ENCODE measurements at places on chromosomes 11 and 22.

- DNase-seq, result no peak
These were observed 30.0 kb upstream of the WNT11 start for GRCh38 chr11:76236092-76236999.

DNA sequence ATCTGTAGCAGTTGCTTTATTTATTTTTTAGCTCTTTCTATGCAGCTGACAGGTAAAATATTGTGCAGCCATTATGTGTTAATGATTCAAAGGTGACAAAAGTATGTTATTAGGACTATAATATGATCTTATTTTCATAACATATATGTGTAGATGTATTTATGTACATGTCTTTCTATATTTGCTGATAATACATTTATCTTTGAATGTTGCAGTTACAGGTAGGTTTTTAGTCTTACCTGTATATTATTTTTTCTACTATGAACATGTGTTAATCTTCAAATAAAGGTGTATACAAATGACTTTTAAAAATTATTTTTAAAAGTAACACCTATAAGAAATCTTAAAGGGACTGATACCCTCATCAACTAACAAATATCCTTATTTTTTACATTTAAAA, 33.6 kb downstream of the FAR1 start:
- DNase-seq, result no peak

DNA sequence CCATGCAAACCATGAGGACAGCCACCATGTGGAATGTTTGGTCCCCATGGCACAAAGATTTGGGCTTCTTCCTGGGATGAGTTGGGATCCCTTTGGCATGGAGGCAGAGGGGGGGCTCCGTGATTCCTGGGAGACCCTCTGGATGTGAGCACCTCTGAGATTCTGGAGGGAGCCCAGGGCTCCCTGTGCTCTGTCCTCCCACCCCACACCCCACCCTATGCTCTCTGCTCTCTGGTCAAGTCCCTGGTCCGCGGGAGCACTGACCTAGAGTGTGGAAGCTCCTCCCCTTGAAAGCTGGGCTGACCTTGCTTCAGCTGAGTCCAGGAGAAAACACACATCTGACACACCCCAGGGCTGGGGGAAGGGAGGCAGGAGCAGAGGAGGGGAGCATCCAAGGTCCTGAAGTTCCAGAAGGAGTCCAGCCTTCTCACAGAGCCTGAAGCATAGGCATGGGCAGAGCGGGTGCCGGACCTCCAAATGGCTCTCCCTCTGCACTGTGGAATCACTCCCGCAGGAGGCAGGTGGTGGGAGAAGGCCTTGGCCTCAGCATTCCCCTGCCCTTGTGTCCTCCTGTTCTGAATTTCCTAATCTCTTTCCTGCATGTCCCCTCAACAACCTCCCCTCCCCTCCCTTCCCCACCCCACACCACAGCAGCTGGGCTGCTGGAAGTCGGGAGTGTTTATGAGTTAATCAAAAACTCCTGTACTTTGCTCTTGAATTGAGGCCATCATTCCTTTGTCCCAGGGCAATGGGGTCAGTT, 25.7 kb upstream of the OAF start:
- no peak for DNase-seq

- DNase-seq, result no peak
These were observed 6.0 kb upstream of the LRRC10B start for GRCh38 chr11:61502522-61502921.

DNA sequence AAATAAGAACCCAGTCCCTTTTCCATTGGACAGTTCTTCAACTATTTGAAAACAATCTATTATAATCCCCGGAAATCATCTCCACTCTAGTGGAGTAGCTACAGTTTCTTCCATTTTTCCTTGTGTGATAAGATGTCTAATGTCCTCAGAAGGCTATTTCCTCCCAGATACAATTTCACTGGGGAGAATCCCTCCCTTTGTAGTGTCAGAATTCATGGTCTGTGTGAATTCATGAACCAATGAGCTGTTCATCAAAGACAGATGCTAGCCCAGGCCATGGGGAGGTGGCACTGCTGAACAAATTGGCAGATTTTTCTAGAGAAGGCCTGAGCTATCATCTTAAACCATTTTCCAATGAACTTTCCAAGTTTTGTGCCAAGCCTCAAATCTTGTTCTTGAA, 45.4 kb downstream of the MPPED2 start:
- no peak for DNase-seq

GRCh38 chr11:128835741-128836430, 31.2 kb downstream of the KCNJ1 start:
- DNase-seq, result peak; percentile 75

DNA sequence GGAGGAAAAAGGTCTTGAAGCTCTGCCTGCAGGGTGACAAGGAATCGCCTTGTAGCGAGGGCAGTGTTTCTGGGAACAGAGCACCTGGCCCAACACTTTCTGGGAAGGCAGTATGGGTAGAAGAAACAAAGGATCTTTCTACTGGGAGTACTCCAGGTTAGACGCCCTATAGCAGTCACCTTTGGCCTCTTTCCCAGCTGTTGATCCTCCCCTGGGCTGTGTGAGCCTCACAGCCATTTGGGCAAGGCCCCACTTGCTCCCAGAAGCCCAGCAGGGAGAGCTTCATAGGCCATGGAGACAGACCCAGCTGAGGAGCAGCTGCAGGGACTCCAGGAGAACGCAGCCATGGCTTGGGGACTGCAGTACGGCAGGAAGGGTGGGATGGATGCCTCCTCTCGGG, 1.2 kb downstream of the SLCO2B1 start:
- DNase-seq, result no peak

DNA sequence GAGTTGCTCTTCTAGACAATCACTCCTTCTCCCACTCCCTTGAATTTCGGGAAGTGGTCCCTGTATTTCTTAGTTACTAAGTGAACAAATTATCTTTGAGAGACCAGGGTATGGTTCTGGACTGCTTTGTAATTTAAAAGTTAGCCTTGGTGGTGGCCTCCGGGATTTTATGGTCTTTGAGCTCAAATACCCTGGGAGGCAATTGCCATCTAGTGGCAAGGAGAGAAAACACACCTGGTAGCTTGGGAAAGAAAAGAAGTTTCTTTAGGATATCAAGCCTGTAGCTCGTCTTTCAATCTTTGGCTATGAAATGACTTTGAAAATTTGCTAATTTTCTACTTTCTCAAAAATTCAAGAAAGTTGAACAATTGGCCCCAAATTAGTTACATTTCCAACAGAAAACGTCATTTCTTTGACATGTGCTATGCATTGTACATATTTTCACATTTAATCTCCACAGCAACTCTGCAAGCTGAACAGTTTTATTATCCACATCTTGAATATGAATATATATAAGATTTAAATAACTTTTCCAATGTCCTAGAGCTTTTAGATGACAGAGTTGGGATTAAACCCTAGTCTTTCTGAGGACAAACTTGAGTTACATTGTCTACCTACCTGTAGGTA, 39.1 kb downstream of the MMP27 start:
- peak; percentile 33 for DNase-seq

DNA sequence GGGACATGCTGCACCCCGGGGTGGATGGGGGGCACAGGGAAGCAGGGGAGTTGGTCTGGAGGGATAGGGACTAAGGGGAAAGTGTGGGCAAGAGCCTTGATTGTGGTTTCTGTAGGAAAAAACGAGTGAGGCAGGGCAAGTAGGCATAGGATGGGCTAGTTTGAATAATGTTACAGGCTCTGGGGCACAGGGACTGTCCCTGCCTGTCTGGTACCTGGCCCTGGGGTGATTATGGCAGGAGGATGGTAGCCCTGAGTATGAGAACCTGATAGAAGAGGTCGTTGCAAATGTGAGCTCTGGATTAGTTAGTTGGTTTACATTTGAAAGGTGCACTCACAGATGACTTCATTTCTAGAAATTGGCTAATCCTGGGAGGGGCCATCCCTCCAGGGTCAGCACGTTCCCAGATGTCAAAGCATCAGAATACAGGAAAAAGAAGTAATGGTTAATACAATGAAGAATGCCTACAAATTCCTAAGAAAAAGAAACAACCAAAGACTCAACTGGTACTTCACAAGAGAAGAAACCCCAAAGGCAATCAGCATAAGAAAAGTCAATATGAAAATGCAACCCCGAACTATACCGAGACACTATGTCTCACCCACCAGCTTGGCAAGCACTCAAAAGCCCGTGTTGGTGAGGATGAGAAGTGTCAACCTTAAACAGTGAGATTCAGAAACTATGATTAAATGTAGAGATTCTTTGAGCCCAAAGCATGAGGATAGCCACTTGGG, 11.3 kb upstream of the SMIM38 start:
- no peak for DNase-seq

- peak; percentile 67 for DNase-seq
These were observed 723 bp upstream of the C22orf31 start for GRCh38 chr22:29062286-29062821.

- DNase-seq, result no peak
These were observed 15.5 kb downstream of the RAB30 start for GRCh38 chr11:83056204-83056603.

GRCh38 chr11:122556605-122557004, 98.9 kb upstream of the UBASH3B start:
- DNase-seq, result peak; percentile 78

DNA sequence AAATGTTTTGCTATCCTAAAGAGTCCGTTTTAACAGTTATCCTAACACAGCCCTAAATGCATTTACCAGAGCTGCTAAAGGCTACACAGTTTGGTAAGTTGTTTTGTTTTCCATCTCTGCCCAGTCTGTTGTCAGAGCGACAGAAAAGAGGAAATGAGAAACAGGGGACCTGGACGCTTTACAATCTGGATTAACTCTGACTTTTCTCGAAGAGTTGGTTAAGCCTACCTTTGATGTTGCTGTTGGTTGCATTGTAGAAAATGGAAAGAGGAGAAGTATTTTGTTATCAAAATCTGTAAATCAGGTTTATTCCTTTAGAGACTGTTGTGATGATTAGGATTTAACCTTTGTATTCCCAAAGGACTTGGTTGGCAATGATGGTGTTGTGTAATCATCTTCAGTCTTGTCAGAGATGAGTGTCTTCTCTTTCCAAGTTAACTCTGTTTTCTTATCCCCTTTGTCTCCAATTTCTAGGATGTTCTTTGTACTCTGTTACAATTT, 481 bp downstream of the ANGPTL5 start:
- no peak for DNase-seq

GRCh38 chr11:14698771-14699170, 55.2 kb downstream of the PDE3B start:
- DNase-seq, result no peak

GRCh38 chr11:67007126-67007525, 15.8 kb upstream of the SYT12 start:
- no peak for DNase-seq

GRCh38 chr11:63508009-63508408, 2.1 kb downstream of the LGALS12 start:
- peak; percentile 84 for DNase-seq

DNA sequence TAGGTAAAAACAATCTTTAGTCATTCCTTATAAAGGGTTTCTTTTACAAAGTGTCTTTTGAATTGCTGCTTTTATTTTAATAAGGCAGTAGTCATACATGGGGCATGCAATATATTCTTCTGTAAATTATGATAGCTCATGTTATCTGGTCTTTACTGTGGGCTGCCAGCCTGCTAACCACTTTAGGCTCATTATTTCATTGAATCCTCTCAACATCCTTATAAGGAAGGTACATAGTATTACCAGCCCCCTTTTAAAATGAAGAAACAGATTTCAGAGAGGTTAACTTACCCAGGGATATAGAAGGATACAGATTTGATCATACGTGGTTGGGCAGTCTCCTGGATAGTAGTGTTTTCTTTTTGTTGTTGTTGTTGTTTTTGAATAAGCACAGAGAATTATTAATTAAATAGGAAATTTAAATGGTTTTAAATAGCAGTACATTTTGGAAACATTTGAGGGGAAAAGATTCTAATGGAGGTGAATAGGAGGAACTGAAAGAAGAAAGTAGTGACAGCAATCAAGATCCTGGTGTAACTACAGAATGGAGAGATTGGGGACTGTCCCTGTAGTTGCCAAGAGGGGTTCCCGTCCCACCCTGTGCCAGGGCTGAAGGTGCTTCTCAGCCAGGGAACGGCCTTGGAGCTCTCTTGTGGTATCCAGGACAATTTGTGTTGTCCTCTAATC, 21.0 kb downstream of the SPECC1L start:
- no peak for DNase-seq

GRCh38 chr11:61495801-61496601, 12.5 kb upstream of the LRRC10B start:
- no peak for DNase-seq

DNA sequence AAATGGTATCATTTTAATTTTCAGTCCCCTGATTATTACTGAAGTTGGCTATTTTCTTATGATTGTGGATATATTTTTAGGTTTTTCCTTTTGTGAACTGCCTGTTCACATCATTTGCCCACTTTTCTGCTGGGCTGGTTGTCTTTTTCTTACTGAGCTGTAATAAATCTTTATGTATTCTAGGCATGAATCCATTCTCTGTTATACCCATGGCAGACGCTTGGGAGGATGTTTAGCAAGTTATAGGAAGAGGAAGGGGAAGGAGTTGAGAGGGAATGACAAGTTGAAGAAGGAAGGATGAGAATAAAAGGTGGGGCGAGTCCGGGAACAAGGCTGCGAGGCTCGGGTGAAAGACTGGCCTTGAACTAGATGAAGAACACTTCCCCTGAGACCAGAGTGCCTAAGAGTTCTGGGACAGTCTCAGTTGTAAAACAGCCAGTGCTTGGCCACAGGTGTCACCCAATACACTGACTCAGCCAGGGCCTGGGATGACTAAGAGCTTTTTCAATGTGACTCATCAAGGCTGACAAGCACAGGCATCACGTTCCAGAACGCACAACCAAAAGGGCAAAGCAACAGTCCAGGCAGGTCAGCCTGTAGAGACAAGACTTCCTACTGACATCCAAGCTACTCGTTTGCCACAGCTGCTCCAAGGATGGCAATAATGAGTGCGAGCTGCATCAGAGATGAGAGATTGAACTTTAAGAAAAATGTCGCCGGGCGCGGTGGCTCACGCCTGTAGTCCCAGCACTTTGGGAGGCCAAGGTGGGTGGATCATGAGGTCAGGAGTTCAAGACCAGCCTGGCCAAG, 35.2 kb downstream of the LRFN4 start:
- peak; percentile 82 for DNase-seq

GRCh38 chr11:33930317-33931021, 38.6 kb upstream of the LMO2 start:
- no peak for DNase-seq

GRCh38 chr11:124835918-124836317, 29.3 kb upstream of the ROBO3 start:
- no peak for DNase-seq

GRCh38 chr22:20991252-20992055, 9.4 kb downstream of the LZTR1 start:
- no peak for DNase-seq

- DNase-seq, result no peak
These were observed 15.5 kb downstream of the NEU3 start for GRCh38 chr11:75004215-75004614.

GRCh38 chr11:128891913-128892398, 800 bp downstream of the KCNJ5 start:
- DNase-seq, result no peak
